Spinal cord (tissue), 10 donors: ENCODE measurements at places on chromosomes 16 and 17.

DNA sequence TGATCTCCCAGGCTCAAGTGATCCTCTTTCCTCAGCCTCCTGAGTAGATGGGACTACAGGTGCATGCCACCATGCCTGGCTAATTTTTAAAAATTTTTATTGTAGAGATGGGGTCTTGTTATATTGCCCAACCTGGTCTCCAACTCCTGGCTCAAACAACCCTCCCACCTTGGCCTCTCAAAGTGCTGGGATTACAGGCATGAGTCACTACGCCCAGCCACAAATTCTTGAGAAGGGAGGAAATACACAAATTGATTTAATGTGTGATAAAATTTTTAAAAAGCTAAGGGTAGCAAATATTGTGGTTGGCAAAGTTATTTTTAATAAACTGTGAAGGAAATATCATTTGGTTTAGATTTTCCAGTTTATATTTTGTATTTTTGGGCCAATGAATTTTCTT, 9.6 kb downstream of the ITGAD start:
- DNase-seq: no peak

- no peak for DNase-seq
Measured at GRCh38 chr17:35493040-35493439, 44.4 kb downstream of the SLFN12L start.

DNA sequence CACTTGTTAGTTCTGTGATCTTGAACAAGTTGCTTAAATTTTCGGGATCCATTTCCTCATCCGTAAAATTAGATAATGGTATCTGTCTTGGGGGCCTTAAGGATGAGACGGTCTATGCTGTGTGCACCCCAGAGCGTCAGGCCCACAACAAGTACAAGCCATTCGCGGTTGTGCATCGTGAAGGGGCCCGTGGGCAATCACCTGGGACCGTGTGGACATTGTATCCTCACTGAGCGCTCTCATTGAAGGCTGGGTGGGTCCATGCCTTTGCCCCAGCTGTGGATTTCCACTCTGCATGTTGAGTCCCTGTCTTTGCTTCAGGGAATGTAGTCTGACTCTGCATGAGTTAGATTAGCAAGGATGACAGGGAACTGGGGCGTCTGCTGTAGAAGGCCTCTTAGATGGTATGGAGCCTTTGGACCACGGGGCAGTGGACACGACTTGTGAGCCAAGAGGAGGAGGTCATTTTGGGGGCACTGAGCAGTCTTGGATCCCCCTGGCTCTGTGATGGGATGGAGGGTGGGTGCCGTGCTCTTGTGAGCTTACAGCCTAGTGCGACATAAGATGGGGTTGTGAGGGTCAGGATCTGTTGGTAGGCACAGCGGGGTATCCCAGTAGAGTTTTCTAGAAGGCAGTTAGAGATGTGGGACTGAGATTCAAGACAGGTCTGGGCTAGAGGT, 89.5 kb downstream of the SNX29 start:
- DNase-seq: no peak

DNA sequence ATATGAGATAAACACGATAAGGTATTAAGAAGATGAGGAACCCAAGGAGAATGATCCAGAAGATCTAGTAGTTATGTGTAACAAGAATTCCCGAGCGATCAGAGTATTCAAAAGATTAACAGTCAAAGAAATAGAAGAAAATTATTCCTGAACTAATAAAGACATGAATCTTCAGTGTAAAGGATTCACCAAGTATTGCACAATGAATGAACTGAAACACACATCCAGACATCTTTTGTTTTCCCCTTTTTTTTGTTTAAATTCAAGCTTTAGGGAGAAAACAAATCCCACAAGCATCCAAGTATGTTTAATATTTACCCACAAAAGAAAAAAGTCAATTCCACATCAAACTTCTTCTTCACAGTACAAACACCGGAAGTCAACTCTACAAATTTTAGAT, 23.7 kb upstream of the MYOCD start:
- DNase-seq: no peak

DNA sequence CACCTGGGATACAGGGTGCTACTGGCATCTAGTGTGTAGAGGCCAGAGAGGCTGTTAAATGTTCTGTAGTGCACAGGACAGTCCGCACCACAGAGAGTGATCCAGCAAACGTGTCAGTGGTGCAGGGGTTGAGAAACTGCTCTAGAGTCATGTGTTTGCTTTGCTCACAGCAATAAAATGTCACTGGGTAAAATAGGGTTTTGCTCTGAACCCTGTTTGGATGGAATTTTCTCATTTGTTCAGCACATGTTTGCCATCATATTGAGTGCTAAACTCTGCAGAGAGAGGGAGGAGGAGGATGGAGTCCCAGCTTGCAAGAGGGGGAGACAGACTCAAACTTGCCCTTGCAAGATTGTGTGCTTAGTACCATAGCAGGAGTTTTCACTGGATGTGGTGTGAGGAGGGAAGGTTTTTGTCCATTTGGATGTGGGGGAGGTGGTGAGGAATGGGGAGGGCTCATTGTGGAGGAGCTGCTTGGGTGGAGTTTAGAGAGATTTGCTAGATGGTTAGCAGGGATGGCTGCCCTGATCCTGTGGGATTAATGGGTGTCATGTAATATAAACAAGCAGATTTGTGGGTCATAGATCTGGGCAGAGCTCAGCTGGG, 11.8 kb downstream of the PLCG2 start:
- no peak for DNase-seq

- DNase-seq: no peak
Measured at GRCh38 chr17:40563220-40564052, 1.8 kb downstream of the CCR7 start.

GRCh38 chr17:7296189-7296861, 1.9 kb upstream of the YBX2 start:
- DNase-seq: no peak
